NCI-H1417 treated with DMSO at 0.1 percent for 48 hours (cell line): ENCODE measurements at places on chromosomes 2 and 18.

GRCh38 chr2:158734442-158734841 lies 60.7 kb upstream of the DAPL1 start:
- no peak for DNase-seq

- DNase-seq, result no peak
Measured at GRCh38 chr2:127117603-127118002, 10.6 kb upstream of the BIN1 start.

DNA sequence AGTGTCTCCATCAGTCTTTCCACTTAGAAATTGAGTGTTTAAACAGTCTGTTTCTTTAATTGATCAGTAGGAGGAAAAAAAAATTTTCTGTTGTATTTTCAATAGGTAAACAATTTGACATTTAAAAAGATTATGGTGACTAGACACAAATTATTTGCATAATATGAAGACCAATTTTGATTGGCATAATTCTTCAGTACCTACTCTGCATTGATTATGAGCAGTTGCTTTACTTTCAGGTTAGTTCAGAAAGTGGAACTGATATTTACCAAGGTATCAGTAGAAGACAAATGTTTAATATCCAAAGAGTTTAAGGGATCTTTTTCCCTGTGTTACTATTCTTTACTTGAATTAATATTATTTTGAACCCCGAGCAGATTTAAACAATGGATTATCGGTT lies 2.6 kb downstream of the ADAM23 start:
- no peak for DNase-seq

DNA sequence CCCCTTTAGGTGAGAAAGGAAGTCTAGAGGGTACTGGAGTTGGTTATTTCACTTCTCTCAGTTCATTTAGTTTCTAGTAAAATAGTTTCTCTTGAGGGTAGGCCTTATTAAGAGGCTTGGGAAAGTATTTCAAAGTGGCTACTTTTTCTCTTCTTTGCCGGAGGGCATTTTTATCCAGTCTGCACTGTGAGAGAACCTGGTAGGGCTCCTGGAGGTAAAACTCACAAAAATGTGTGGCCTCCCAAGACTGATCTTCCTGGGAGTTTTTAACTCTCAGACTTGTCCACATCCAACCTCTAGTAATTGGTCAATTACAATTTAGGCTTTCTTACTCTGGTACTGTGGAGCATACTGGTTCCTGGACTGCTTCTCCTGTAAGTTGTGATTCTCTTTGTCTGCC lies 28.0 kb downstream of the EHBP1 start:
- no peak for DNase-seq

GRCh38 chr2:147679955-147680531 lies 164.8 kb upstream of the ACVR2A start:
- peak; percentile 27 for DNase-seq

- no peak for DNase-seq
Measured at GRCh38 chr18:32258558-32259204, 68.8 kb downstream of the MEP1B start.

GRCh38 chr18:30081122-30081521 lies 961.4 kb downstream of the DSC3 start:
- DNase-seq, result no peak

DNA sequence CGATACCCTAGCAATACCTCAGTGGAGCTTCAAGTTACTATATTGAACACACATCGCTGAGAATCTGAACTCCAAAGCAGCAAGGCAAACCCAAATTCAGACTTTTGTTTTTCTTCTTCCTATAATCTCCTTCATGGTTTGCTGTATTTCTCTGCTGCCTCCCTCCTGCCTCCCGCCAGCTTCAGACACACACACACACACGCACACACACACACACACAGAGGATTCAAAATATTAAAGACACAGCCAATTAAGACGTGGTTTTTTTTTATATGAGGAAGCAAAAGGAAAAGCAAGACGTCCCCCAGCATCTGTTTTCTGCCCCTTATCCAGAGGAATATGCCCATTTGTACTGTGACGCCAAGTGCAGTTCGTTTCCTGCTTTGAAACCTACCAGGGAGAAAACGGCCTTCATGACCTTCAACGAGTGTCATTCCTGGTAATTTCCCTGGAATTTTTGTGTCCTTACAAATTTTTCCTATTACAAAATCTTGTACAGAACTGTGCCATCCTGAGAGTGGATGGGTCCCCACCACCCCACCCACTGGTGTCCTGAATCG lies 547.9 kb upstream of the ID2 start:
- no peak for DNase-seq

- no peak for DNase-seq
Measured at GRCh38 chr2:11133238-11133935, 21.9 kb upstream of the SLC66A3 start.

DNA sequence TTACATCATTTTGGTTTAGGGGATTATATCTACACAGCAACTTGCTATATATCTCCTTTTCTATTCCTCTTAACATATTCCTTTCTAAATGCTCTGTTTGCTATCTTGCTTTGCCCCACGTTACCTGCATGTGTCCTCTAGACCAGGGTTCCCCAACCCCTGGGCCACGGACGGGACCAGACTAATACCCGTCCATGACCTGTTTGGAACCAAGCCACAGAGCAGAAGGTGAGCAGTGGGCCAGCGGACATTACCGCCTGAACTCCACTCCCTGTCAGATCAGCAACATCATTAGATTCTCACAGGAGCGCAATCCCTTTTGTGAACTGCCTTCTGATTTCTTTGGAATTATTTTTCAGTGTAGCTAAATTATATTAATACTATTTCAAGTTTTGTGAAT lies 66.7 kb downstream of the KCMF1 start:
- no peak for DNase-seq

DNA sequence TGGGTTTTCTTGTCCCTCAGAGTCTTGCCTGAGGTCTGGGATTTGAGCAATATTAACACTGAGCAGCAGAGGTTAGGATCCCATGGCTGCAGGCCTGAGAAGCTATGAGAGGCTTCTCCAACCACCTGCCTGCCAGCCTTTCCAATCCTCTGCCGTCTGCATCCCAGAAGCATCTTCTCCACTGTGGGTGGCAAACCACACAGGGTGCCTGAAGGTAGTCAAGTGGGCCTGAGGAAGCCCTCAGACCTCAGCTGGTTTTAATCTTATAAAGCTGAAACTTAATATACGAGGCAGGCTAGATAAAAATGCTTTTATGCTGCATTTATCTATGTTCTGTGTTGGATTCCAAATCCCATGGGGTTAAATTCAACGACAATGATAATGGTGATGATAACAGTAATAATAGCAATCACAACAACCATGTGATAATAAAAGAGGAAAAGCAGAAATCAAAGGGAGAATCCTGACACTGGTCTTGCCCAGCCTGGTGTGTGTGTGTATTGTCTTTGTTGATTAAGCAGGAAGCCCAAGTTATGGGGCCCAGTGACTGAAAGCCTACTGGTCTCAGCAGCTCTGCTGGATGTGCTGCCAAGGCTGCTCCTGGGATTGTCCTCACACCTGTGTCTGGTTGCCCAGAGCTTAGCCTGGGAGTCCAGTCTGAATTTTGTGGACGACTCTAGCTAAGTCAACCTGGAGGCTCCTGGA lies 59.7 kb upstream of the LDAH start:
- no peak for DNase-seq

DNA sequence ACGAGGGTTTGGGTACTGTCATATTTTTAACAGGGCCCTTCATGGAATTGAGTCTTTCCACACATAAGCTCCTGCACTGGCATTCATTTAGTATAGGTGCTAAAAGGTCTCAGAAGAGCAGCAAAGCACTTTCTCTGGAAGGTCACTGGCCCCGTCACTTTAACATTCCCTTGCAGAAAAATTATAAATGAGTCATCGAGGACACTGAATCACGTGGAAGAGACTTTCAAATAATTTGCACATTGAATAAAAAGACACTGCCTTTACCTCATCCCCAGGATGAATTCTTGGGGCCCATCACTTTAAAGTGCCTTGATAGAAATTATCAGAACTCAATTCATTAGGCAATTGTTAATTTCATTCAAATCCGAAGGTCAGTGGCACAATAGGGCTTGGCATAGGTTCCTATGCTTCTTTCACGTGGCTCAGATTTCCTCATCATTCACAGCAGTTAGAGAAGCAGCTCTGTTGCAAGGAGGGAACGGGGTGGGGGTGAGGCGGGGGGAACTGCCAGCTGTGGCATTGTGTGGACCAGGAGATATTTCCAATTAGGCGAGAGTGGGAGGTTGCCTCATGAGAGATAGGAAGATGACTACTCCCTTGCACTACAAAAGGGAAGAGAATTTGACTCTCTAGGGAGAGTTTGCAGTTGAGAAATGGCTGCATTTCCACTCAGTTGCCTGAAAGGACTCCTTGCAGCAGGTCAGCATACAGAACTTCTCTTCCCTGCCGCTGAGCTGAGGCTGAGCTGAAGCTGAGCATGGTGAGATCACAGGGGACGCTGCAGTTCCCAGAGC lies 86.3 kb upstream of the NPAS2 start:
- no peak for DNase-seq

DNA sequence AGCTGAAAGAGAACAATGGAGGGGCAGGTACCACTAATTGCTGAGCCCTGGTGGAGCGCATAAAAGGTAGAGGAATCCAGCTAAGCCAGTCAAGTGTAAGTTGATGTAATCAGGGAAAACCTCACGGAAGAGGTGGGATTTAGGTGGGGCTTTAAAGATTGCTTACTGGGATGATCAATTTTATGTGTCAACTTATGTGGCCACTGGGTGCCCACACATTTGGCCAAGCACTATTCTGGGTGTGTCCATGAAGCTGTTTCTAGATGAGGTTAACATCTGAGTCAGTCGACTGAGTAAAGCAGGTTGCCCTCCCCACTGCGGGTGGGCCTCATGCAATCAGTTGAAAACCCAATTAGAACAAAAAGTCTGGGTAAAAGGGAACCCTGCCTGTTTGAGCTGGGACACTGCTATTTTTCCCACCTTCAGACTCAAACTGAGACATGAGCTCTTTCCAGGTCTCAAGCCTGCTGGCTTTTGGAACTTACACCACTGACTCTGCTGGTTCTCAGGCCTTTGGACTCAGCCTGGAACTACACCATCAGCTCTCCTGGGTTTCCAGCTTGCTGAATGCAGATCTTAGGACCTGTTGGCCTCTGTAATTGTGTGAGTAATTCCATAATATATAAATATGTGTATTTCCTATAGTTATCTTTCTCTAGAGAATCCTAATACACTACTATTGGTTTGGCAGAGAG lies 67.3 kb downstream of the MYO5B start:
- no peak for DNase-seq

DNA sequence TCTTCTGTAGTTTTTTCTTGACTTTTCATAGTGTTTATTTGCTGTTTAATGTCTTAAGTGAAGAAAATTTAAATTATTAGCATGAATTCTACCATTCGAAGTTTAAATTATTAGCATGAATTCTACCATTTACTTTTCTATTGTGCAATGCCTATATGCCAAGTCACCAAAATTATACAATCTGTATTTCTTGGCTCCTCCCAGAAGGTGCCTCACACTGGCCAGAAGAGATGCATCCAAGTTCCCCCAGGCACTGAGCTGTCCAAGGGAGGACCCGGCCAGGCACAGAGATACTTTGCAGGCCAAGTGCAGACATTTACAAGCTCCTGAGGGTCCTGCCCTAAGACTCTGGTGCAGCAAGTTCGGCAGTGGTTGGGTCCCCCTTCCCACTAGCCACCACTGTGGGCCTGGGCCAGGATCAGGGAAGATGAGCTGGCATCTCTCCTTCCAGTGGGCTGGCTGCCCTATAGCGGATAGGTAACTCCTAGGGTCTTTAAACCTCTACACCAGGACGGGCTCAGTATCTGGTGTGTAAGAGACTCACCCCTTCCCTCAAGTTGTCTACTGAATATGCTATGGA lies 31.3 kb downstream of the TMEM247 start:
- no peak for DNase-seq

- no peak for DNase-seq
Measured at GRCh38 chr2:68646303-68646702, 2.9 kb downstream of the PROKR1 start.

DNA sequence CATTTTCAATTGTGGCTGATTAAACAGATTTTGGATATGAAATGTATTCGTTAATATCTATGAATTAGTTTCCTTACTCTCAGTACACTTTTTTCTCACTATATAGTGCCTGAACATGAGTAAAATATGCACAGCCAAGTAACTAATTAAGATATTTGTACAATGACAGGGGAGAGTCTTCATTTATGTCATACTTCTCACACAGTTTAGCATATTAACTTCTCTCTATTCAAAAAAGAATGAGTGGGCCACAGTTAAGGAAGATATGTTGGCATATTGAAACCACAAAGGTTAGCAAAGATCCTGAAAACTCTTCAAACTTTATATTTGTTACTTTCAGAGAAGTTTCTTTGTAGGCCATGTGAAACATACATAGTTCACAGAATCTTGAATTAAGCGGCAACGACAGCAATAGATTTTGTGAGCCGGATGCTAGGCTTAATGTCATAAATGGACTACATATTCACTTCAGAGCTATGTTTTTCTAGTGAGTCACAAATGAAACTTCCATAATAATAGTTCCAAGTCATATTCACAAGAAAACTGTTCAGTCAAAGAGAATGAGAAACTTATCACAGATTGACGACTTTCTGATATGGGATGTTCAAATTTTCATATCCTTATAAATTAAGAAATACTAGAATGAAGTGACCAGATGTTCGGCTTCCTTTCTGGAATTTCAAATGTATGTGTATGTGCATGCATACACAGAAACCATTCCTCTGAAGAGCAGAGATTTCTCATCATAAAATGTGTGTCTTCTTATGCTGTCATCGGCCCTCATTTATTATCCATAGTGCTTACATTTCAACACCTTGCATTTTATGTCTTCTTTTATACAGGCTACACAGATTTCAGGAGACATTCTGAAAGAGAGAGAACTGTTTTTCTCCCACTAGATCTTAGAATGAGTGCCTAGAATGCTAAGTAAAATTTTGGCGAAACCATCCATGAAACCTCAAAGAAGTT lies 584.0 kb downstream of the SATB2 start:
- DNase-seq, result no peak

DNA sequence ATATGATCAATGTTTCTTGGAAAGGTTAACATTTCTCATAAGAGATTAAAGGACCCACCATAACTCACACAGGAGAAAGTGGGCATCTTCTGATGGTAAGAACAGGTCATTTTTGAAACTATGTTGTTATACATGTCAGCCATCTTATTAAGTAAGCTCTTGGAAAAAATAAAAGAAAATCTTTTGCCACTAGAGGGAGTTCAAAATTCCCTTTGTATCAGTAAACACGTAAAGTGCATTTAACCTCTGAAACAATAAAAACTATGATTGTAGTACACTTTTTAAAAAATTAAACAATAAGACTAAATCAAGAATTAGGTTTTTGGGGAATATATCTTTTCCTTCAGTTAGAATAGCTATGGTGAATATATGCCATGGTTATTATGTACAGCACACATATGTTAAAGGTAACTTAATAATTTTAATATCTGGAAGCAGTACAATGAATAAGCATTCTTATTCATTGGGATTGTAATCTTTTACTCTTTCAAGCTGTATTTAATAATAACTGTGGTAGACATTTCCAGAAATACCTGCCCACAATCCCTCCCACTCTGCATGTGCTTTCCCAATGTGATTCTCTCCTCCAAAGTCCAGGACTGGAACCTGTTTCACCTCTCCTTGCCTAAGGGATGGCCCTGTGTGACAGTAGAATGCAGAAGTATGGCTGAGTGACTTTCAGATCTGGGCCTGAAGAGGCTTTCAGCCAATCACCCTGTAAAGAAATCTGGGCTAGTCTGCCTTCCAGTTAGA lies 64.2 kb downstream of the RBMS1 start:
- no peak for DNase-seq

- no peak for DNase-seq
Measured at GRCh38 chr18:62189208-62189607, 2.2 kb downstream of the RELCH start.

GRCh38 chr2:8367833-8368232 lies 314.0 kb upstream of the ID2 start:
- no peak for DNase-seq

GRCh38 chr2:166184789-166185188 lies 57.0 kb upstream of the SCN1A start:
- no peak for DNase-seq
